ENCODE measurements at places on chromosomes 7 and 10. TPM values are rescaled to one million over a fixed set of nuclear protein-coding genes. Genes with fewer than 3 reads are reported as not detected.

DNA sequence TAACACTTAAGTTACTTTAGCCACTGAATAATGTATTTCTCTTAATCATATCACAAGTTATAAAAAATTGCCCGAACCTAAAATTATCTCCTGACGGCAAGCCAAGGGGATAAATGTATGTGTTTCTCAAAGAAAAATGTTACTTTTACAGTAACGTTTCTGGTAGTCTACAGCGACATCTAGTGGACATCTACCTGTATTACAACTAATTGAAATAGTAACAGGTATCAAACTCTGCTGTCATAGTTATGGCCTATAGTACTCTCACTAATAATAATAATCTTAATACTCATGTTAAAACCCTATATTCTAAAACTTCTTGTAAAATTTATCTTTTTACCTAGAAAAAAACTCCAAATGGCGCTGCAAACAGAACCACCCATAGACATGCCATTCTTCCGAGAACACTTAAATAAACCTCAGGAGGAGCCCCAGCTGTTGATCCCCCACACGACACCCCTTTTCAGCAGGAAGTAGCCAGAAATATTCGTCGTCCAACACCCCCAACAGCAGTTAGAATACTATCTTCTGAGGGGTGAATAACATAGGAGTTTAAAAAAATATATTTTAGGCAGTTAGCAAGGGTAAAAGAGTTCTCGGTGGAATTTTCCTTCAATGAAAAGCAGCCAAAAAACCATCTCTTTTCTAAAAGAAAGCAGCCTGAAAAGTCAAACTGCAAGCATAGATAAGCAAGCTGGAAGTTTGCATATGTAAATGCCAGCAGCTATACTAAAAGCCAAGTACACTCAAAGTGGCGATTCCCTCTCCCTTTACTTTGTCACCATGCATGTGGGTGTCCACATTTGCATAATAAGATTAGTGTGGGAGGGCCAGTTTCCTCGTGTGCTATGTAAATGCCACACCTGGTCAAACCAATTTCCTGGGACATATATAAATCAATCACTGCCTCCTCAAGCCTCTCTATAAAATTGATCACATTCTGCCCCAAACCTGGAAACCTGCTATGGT lies 40.5 kb upstream of the ZNF107 start:
- DNase-seq: peak; percentile 44

DNA sequence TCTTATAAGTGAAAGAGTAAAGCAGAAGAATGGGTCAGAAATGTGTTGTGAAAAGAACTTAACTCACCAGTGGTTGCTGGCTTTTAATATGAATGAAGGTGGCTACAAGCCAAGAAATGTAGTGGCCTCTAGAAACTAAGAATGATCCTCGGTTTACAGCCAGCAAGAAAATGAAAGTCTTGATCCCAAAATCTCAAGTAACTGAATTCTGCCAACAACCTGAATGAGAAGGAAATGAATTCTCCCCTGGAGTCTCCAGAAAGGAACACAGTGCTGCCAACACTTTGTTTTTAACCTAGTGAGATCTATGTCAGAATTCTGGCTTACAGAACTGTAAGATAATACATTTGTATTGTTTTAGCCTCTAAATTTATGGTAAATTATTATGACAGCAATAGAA lies 193.0 kb downstream of the FZD1 start:
- DNase-seq: no peak

GRCh38 chr10:111117528-111118277 lies 40.9 kb downstream of the ADRA2A start:
- DNase-seq: no peak

CPXM2 gene
- total RNA-seq: not detected

ADGRA1 gene
- not detected for total RNA-seq

YAE1 gene
- 20.0 TPM for total RNA-seq

All from B cell (primary cell).